Activated T-helper 17 cell treated with anti-CD3 and anti-CD28 coated beads, Interleukin-2, amount 50 U/mL, for 72 hours (primary cell): ENCODE measurements at places on chromosomes 13 and 19.

GRCh38 chr19:30521937-30522336 lies 149.8 kb downstream of the ZNF536 start:
- peaks cover 9% of the 10 kb centered on the region for H3K27me3 ChIP-seq
- H3K27ac ChIP-seq = no peak overlapping the region
- no peak for ATAC-seq
- no peak overlapping the region for H3K4me3 ChIP-seq
- no peaks in the 10 kb centered on the region for H3K4me1 ChIP-seq

DNA sequence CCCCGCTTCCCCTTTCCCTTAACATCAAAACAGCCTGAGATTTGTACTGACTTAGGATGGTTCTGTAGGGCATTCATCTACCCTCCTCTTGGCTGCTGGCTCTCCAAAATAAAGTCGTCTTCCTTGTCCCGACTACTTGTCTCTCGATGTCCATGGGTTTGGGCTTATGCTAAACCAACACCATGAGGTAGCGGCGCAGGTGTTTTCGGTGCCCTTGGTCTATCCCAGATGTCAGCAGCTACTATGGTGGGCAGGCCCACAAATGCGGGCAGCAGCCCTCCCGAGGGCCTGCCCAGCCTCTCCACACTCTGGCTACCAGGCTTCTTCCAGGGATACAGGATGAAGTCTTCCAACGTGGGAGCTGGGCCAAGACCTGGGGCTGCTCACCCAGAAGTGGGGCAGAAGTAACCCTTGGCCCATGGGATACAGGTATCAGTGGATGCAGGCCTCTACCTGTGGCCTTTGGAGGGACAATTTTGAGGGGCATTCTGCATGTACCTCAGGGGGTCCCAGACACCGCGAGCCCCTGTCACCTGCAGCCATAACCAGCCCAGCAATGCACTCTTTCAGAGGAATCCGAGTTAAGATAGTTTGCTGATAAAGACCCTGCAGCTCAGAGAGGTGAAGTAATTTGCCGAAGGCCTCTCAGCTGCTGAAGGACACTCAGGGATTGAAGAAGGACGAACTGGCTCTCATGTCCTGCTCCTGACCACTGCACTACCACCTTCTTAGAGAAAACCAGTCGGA lies 47.8 kb upstream of the VSTM2B start:
- H3K27ac ChIP-seq = no peak overlapping the region
- no peaks in the 10 kb centered on the region for H3K4me1 ChIP-seq
- H3K27me3 ChIP-seq = peaks cover 44% of the 10 kb centered on the region

- no peaks in the 10 kb centered on the region for H3K4me1 ChIP-seq
- H3K27ac ChIP-seq = no peak overlapping the region
- ATAC-seq = no peak
- no peaks in the 10 kb centered on the region for H3K27me3 ChIP-seq
These were observed 34.1 kb downstream of the DLEU7 start for GRCh38 chr13:50809133-50810090.

GRCh38 chr19:35462476-35462953 lies 14.5 kb downstream of the FFAR2 start:
- peaks cover 27% of the 10 kb centered on the region for H3K4me1 ChIP-seq
- ATAC-seq = peak; percentile 92
- H3K36me3 ChIP-seq = no peaks in the 10 kb centered on the region
- no peaks in the 10 kb centered on the region for H3K27me3 ChIP-seq

DNA sequence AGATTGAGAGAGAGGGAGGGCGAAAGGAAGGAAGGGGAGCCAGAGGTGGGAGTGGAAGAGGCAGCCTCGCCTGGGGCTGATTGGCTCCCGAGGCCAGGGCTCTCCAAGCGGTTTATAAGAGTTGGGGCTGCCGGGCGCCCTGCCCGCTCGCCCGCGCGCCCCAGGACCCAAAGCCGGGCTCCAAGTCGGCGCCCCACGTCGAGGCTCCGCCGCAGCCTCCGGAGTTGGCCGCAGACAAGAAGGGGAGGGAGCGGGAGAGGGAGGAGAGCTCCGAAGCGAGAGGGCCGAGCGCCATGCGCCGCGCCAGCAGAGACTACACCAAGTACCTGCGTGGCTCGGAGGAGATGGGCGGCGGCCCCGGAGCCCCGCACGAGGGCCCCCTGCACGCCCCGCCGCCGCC lies at the start of gene TNFSF11:
Gene TNFSF11 (plus strand): TSS at position 142 of the 400 bp plus-strand sequence. CDS start 152 bp downstream, at position 294.
- peak; percentile 25 for ATAC-seq
- H3K27me3 ChIP-seq = peaks cover 37% of the 10 kb centered on the region
- H3K27ac ChIP-seq = no peak within 1 kb of the TSS
- peaks cover 9% of the 10 kb centered on the region for H3K4me1 ChIP-seq

DNA sequence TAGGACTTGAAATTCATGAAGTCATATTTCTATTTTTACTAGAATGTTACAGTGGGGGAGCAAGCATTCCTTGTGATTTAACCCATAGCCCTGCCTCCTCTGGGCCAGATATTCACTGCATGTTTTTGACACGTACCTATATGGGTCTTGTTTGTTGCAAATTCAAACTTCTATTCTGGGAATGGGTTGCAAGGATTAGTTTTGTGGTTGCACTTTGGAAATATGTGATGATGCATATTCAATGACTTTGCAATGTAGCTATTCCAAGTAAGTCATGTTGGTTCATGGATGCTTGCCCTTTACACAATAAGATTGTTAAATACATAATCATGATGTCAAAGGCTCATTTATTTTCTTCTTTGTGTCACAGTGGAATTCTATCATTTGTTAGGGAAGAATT lies 440.8 kb downstream of the TDRD3 start:
- no peaks in the 10 kb centered on the region for H3K4me1 ChIP-seq
- H3K36me3 ChIP-seq = no peaks in the 10 kb centered on the region
- H3K27ac ChIP-seq = no peak overlapping the region
- ATAC-seq = no peak
- H3K4me3 ChIP-seq = no peak overlapping the region

GRCh38 chr19:18613589-18614234 lies 1.0 kb downstream of the TMEM59L start:
- no peak overlapping the region for H3K27ac ChIP-seq
- H3K4me1 ChIP-seq = peaks cover 5% of the 10 kb centered on the region
- H3K27me3 ChIP-seq = peaks cover 47% of the 10 kb centered on the region
- no peaks in the 10 kb centered on the region for H3K36me3 ChIP-seq
- peak overlapping the region; percentile 45 for H3K4me3 ChIP-seq
- no peak for ATAC-seq

GRCh38 chr13:30033681-30034457 lies 183.5 kb upstream of the UBL3 start:
- H3K36me3 ChIP-seq = no peaks in the 10 kb centered on the region
- no peak overlapping the region for H3K27ac ChIP-seq
- H3K27me3 ChIP-seq = no peaks in the 10 kb centered on the region
- no peak overlapping the region for H3K4me3 ChIP-seq
- no peaks in the 10 kb centered on the region for H3K4me1 ChIP-seq

GRCh38 chr13:66180836-66181235 lies 1049.3 kb downstream of the PCDH9 start:
- H3K27me3 ChIP-seq = no peaks in the 10 kb centered on the region
- no peaks in the 10 kb centered on the region for H3K36me3 ChIP-seq
- H3K4me1 ChIP-seq = no peaks in the 10 kb centered on the region
- no peak overlapping the region for H3K27ac ChIP-seq

- H3K27me3 ChIP-seq = no peaks in the 10 kb centered on the region
- ATAC-seq = no peak
- no peaks in the 10 kb centered on the region for H3K36me3 ChIP-seq
- H3K4me1 ChIP-seq = no peaks in the 10 kb centered on the region
- H3K27ac ChIP-seq = no peak within 1 kb of the TSS
These were observed at the start of gene TJP3 for GRCh38 chr19:3708207-3708931. TSS of gene TJP3 (plus strand) at chr19:3708384. CDS start at chr19:3728433, 20,049 bp downstream.

DNA sequence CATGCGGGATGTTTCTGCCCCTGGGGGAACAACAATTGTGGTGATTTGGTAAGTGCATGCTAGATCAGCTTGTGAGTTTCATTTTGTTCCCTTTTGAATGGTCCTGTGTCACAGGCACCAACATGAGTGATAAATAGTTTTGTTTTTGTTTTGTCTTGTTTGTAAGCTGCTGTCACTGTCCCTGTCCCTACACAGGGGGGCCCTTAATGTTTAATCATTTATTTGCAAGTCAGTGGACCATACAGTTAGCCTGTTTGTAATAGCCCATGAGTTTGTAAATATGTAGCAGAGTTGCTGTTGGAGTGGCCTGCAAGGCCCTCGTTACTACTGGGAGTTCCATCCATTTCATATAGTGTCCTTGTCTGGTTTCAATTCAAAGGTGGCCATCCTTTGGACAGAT lies 979.6 kb upstream of the SPRY2 start:
- H3K4me1 ChIP-seq = no peaks in the 10 kb centered on the region
- no peaks in the 10 kb centered on the region for H3K27me3 ChIP-seq
- no peak for ATAC-seq
- no peak overlapping the region for H3K4me3 ChIP-seq
- no peaks in the 10 kb centered on the region for H3K36me3 ChIP-seq

- H3K27ac ChIP-seq = no peak overlapping the region
- H3K36me3 ChIP-seq = peaks cover 33% of the 10 kb centered on the region
- H3K27me3 ChIP-seq = no peaks in the 10 kb centered on the region
- no peak for ATAC-seq
- no peaks in the 10 kb centered on the region for H3K4me1 ChIP-seq
- no peak overlapping the region for H3K4me3 ChIP-seq
These were observed 16.2 kb downstream of the NUFIP1 start for GRCh38 chr13:44972956-44973581.

DNA sequence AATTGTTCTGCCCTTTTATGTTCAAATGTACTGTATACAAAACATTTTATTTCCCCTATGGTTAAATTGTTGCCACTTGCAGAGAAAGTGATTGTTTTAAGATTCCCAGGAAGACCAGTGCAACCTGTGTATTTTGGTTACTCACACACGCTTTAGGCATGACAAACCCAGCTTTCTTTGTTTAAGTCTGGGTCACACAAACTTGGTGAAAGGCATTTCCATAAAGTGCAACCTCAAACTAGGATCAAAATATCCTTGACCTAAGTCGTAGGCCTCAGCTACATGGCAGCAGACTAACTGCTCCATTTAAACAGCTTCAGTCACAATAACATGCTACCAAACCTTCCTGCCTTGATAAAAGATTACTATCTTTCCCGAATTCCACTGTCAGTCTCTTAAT lies 639.0 kb upstream of the PRR20A start:
- H3K27me3 ChIP-seq = no peaks in the 10 kb centered on the region
- no peak overlapping the region for H3K27ac ChIP-seq
- no peaks in the 10 kb centered on the region for H3K36me3 ChIP-seq
- H3K4me3 ChIP-seq = no peak overlapping the region
- H3K4me1 ChIP-seq = no peaks in the 10 kb centered on the region
- ATAC-seq = no peak

- H3K4me3 ChIP-seq = peak overlapping the region; percentile 85
- H3K36me3 ChIP-seq = no peaks in the 10 kb centered on the region
- peak; percentile 23 for ATAC-seq
- H3K4me1 ChIP-seq = peaks cover 29% of the 10 kb centered on the region
- no peaks in the 10 kb centered on the region for H3K27me3 ChIP-seq
- peak overlapping the region; percentile 91 for H3K27ac ChIP-seq
These were observed 15.8 kb downstream of the ARRDC2 start for GRCh38 chr19:18023622-18024251.

- H3K27me3 ChIP-seq = peaks cover 6% of the 10 kb centered on the region
- H3K4me3 ChIP-seq = no peak overlapping the region
- no peak overlapping the region for H3K27ac ChIP-seq
- H3K4me1 ChIP-seq = no peaks in the 10 kb centered on the region
- no peak for ATAC-seq
- H3K36me3 ChIP-seq = no peaks in the 10 kb centered on the region
These were observed 263.3 kb downstream of the COG6 start for GRCh38 chr13:39918620-39919236.

DNA sequence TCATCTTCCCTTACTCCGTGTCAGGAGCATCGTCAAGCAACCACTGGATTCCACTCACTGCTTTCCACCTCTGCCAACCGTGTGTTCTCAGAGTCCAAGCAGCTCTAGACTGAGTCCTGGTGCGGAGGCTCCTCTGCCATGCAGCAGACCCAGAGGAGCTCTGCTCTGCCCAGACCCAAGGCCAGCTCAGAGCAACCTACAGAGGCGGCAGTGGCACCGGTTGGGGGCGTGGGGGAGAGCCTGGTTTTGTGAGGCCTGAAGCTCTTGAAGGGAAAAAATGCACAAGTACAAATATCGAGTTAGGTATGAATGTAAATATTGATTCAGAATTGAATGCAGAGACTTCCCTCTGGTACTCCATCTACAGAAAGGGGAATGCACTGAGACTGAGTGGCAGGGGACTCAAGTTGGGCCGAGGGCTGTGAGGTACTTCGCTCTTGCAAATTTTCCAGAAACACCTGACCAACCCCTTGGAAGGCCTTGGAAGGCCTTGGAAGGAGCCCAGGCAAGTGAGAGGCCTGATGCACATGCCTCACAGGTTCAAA lies 46.7 kb downstream of the GJA3 start:
- H3K36me3 ChIP-seq = no peaks in the 10 kb centered on the region
- no peak for ATAC-seq
- H3K27me3 ChIP-seq = no peaks in the 10 kb centered on the region
- H3K27ac ChIP-seq = no peak overlapping the region
- peaks cover 2% of the 10 kb centered on the region for H3K4me1 ChIP-seq

DNA sequence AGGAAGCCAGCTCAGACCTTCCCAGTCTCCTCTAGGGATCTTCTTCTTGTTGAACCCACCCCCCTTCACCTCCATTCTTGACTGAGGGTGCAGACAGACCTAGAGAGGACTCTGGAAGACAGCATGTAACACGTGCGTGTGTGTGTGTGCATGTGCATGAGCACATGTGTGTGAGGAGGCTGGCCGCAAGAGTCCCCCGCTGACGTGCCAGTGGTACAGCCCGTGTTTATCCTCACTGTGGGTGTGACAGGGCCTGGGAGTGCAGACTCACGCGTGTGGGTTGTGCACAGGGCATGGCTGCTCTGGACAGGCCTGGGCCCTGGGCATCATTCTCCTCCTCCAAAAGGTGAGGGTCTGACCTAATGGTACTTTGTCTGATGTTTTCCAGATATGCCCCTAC lies 26.3 kb downstream of the LYL1 start:
- H3K27ac ChIP-seq = no peak overlapping the region
- peaks cover 3% of the 10 kb centered on the region for H3K27me3 ChIP-seq
- H3K36me3 ChIP-seq = no peaks in the 10 kb centered on the region
- no peak overlapping the region for H3K4me3 ChIP-seq
- H3K4me1 ChIP-seq = no peaks in the 10 kb centered on the region
- ATAC-seq = no peak
